ENCODE measurements at places on chromosomes 5 and 9. TPM values are rescaled to one million over a fixed set of nuclear protein-coding genes. Genes with fewer than 3 reads are reported as not detected.
A peak's percentile ranks its signal among the peaks of the same experiment; 100 is the strongest.

DNA sequence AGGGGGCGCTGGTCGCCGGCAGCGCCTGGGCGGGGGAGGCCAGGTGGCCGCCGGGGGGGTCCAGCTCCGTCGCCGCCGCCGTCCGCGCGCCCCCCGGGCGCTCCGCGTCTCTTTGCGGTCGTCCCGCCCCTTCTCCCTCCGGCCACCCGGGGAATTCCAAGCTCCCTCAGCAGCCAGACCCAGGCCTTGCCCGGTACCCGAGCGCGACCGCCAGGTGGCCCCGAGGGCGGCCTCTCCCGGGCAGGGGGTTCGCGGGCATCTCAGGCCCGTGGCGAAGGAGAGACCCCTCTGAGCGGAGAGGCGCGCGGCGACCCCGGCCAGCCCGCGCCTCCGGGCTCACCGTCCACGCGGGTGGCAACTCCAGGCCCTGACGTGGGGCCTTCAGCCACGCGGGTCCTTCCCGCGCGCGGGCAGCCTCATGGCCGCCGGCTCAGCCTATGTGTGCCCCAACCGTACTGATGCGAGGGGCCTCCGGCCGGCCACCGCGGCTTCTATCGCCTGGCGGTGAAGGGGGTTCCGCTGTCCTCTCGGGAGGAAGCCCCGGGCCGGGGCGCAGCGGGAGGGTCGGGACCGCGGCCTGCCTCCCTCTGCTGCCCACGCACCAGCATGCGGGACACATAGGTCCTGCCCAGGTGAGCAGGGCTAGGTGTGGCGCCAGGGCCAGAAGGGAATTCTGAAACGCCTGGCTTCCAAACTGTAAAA is 529 bp upstream of the NRARP start:
- peaks cover 27% of the 10 kb centered on the region for H3K27me3 ChIP-seq
- peaks cover 38% of the 10 kb centered on the region for H3K4me1 ChIP-seq
- H3K4me3 ChIP-seq: no peak overlapping the region
- no peak overlapping the region for H3K27ac ChIP-seq

- DNase-seq: no peak
- H3K27me3 ChIP-seq: no peaks in the 10 kb centered on the region
- no peak overlapping the region for H3K4me3 ChIP-seq
- no peaks in the 10 kb centered on the region for H3K4me1 ChIP-seq
These were observed 11.8 kb downstream of the FAM163B start for GRCh38 chr9:133597316-133597957.

THOC3 gene
- 35.6 TPM for total RNA-seq

CYLC2 gene
- not detected for total RNA-seq

- H3K27ac ChIP-seq: no peak overlapping the region
- no peak overlapping the region for H3K4me3 ChIP-seq
- no peaks in the 10 kb centered on the region for H3K36me3 ChIP-seq
- DNase-seq: no peak
- no peaks in the 10 kb centered on the region for H3K4me1 ChIP-seq
- H3K27me3 ChIP-seq: no peaks in the 10 kb centered on the region
These were observed 2.8 kb downstream of the FGF1 start for GRCh38 chr5:142683116-142683515.

FABP6 gene
- total RNA-seq: 0.39 TPM

CDKN2AIPNL gene
- total RNA-seq: 22.9 TPM

GRCh38 chr5:166551384-166551783 is 1740.1 kb upstream of the WWC1 start:
- no peak overlapping the region for H3K27ac ChIP-seq
- H3K4me1 ChIP-seq: no peaks in the 10 kb centered on the region
- no peak overlapping the region for H3K4me3 ChIP-seq
- DNase-seq: no peak
- no peaks in the 10 kb centered on the region for H3K36me3 ChIP-seq

GRCh38 chr9:94993160-94993820 is 266.8 kb downstream of the AOPEP start:
- H3K27me3 ChIP-seq: no peaks in the 10 kb centered on the region
- H3K36me3 ChIP-seq: no peaks in the 10 kb centered on the region
- H3K27ac ChIP-seq: no peak overlapping the region

CCL27 gene
- not detected for total RNA-seq

DNA sequence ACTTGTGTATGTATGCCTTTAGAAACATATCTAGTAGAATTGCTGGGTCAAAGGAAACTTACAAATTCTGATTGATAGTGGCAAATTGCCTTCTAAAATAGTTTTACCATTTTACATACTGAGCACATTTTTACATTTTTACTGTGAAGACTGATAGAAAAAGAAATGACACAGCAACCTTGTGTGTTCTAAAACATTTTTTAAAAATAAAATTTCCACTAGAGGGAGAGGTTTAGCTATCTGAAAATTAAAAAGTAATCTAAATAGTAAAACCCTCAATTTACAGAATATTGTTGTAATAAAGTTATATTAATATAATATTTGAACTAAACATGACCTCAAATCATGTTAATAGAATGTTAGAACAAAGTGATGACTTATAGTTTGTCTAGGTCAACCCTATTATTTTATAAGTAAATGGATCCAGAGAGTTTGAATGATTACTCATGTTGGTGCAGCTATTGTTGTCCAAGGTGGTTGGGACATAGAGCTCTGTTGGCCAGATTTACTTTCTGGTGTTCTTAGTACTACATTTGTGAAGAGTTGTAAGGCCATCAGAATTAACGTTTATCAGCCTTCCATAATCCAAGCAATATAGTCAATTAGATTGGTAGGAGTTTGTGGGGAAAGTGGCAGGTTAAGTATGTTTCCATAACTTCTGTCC is 17.2 kb downstream of the CENPP start:
- no peak overlapping the region for H3K27ac ChIP-seq
- H3K36me3 ChIP-seq: peaks cover 5% of the 10 kb centered on the region
- H3K4me1 ChIP-seq: no peaks in the 10 kb centered on the region
- H3K4me3 ChIP-seq: no peak overlapping the region
- no peak for DNase-seq
- H3K27me3 ChIP-seq: no peaks in the 10 kb centered on the region

GRCh38 chr5:38832810-38833209 is 13.0 kb upstream of the OSMR start:
- H3K36me3 ChIP-seq: no peaks in the 10 kb centered on the region
- H3K4me1 ChIP-seq: no peaks in the 10 kb centered on the region
- H3K27me3 ChIP-seq: no peaks in the 10 kb centered on the region
- no peak overlapping the region for H3K27ac ChIP-seq
- no peak overlapping the region for H3K4me3 ChIP-seq

GRCh38 chr5:121090822-121091221 is 626.7 kb downstream of the PRR16 start:
- H3K36me3 ChIP-seq: no peaks in the 10 kb centered on the region
- DNase-seq: no peak
- no peak overlapping the region for H3K4me3 ChIP-seq
- H3K27me3 ChIP-seq: no peaks in the 10 kb centered on the region

GPX8 gene
- total RNA-seq: 10.2 TPM

- no peak for DNase-seq
- H3K36me3 ChIP-seq: no peaks in the 10 kb centered on the region
- no peak overlapping the region for H3K4me3 ChIP-seq
These were observed 109.7 kb upstream of the PCA3 start for GRCh38 chr9:76654575-76654974.

- no peak for DNase-seq
- H3K4me3 ChIP-seq: no peak overlapping the region
- no peak overlapping the region for H3K27ac ChIP-seq
These were observed 75.4 kb downstream of the TSSK1B start for GRCh38 chr5:113359419-113359818.

DNA sequence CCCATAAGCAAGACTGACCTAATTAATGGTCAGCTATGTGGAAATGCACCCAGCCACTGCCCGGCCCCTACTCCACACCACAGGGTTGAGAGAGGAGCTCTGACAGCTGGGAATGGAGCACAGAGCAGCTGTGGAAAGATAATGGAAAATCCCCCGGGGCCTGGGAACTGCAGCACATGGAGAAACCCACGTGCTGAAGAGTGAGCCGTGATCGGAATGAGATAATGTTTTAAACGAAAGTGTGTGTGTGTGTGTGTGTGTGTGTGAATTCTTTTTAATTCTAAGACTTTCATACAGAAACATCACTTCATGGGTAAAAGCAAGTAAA is 13.1 kb upstream of the SLC12A7 start:
- no peak overlapping the region for H3K4me3 ChIP-seq
- no peaks in the 10 kb centered on the region for H3K4me1 ChIP-seq
- no peak for DNase-seq

GRCh38 chr5:96893342-96893741 is 17.0 kb downstream of the ERAP2 start:
- H3K4me3 ChIP-seq: no peak overlapping the region
- H3K27me3 ChIP-seq: no peaks in the 10 kb centered on the region
- H3K36me3 ChIP-seq: peaks cover 21% of the 10 kb centered on the region
- H3K27ac ChIP-seq: no peak overlapping the region

EDIL3 gene
- total RNA-seq: 10.7 TPM

CYFIP2 gene
- 34.9 TPM for total RNA-seq

GRCh38 chr5:179733772-179734126 is 1.1 kb downstream of the MAML1 start:
- peak overlapping the region; percentile 94 for H3K27ac ChIP-seq
- no peaks in the 10 kb centered on the region for H3K27me3 ChIP-seq
- peaks cover 40% of the 10 kb centered on the region for H3K4me1 ChIP-seq
- H3K4me3 ChIP-seq: peak overlapping the region; percentile 12
- H3K36me3 ChIP-seq: peaks cover 21% of the 10 kb centered on the region

IL4 gene
- total RNA-seq: not detected

SAPCD2 gene
- total RNA-seq: 0.87 TPM

NTRK2 gene
- total RNA-seq: 1.7 TPM

- no peaks in the 10 kb centered on the region for H3K4me1 ChIP-seq
- no peaks in the 10 kb centered on the region for H3K36me3 ChIP-seq
- no peak overlapping the region for H3K27ac ChIP-seq
- no peaks in the 10 kb centered on the region for H3K27me3 ChIP-seq
- DNase-seq: no peak
- H3K4me3 ChIP-seq: no peak overlapping the region
These were observed 213.5 kb downstream of the PBX3 start for GRCh38 chr9:125960626-125961025.

TAS2R1 gene
- not detected for total RNA-seq

GRCh38 chr9:123373946-123374345 is 17.9 kb downstream of the CRB2 start:
- no peak overlapping the region for H3K27ac ChIP-seq
- peaks cover 51% of the 10 kb centered on the region for H3K27me3 ChIP-seq
- H3K4me1 ChIP-seq: peaks cover 6% of the 10 kb centered on the region
- DNase-seq: no peak
- H3K36me3 ChIP-seq: no peaks in the 10 kb centered on the region

- no peak overlapping the region for H3K4me3 ChIP-seq
- no peak for DNase-seq
- H3K4me1 ChIP-seq: no peaks in the 10 kb centered on the region
- H3K36me3 ChIP-seq: no peaks in the 10 kb centered on the region
- no peak overlapping the region for H3K27ac ChIP-seq
These were observed 102.6 kb downstream of the MVB12B start for GRCh38 chr9:126429190-126429589.

DNA sequence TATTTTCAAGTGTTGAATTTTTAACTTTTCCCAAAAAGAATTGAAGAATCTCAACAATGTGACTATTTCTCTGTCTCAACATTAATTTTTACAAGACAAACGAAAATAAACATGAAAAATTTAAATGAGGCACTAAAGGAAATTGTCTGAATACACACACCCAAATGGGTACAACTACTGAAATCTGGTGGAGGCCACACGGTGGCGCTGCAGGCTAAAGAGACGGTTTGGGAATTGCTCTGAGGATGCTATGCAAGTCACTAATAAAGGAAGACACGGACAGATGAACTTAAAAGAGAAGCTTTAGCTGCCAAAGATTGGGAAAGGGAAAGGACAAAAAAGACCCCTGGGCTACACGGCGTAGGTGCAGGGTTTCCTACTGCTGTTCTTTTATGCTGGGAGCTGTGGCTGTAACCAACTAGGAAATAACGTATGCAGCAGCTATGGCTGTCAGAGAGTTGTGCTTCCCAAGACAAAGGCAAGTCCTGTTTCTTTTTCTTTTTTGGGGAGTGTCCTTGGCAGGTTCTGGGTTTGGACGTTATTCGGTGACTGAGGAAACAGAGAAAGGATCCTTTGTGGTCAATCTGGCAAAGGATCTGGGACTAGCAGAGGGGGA is at the start of gene PCDHB10:
TSS of gene PCDHB10 (plus strand) at position 244 of the 616 bp plus-strand sequence. CDS start at position 444, 200 bp downstream.
- H3K27me3 ChIP-seq: no peaks in the 10 kb centered on the region
- H3K36me3 ChIP-seq: no peaks in the 10 kb centered on the region
- no peak within 1 kb of the TSS for H3K4me3 ChIP-seq
- DNase-seq: no peak

DNA sequence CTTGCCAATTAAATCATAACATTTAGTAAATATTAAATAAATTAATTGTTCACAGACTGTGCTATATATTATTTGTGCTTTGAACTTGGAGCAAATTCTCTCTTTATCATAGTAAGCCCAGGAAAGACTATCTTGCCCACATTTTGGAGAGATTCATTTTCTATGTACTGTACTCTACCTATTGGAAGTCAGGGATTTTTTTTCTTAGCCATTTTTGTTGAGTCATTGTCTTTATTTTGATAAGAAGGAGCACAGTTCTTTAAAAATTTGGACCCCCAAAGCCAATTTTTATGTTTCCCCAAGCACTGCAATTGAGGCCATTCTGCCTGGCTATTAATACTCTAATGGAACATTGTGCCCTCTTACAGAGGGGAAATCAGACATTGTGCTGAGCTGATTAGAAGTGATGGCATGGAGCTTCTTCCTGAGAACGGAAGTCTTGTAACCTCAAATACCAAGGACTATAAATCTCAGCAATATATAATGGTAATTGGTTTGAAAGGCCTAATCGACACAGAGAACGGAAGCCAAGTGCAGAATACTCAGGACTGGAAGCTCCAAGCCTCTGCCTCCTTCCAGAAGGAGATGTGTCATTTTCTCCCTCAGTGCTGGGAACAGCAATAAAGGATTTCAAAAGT is 188.8 kb upstream of the PAPPA start:
- no peak overlapping the region for H3K4me3 ChIP-seq
- no peak overlapping the region for H3K27ac ChIP-seq
- no peaks in the 10 kb centered on the region for H3K36me3 ChIP-seq

- no peaks in the 10 kb centered on the region for H3K27me3 ChIP-seq
- no peaks in the 10 kb centered on the region for H3K36me3 ChIP-seq
- H3K4me3 ChIP-seq: no peak overlapping the region
- peaks cover 7% of the 10 kb centered on the region for H3K4me1 ChIP-seq
- DNase-seq: no peak
These were observed 1034.8 kb downstream of the CDH12 start for GRCh38 chr5:21818370-21818720.

DNA sequence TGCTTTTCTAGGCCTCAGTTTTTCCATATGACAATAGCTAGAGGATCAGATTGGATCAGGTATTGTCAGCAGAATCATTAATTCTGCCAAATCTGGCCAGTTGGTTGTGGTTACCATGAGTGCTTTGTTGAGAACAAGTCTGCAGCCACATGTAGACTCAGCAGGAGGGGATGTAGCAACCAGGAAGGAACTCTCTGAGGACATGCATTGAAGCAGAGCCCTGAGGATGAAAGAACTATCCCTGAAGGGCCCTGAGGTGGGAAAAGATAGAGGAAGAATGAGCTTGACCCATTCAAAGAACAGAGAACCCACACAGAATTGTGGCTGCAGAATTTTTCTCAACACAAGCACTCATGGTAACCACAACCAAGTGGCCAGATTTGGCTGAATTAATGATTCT is 60.1 kb upstream of the AFAP1L1 start:
- no peak overlapping the region for H3K4me3 ChIP-seq
- no peaks in the 10 kb centered on the region for H3K36me3 ChIP-seq
- no peak for DNase-seq
- H3K4me1 ChIP-seq: peaks cover 6% of the 10 kb centered on the region

Measured in adrenal gland (tissue), 19 donors.